Left renal pelvis (tissue), 4 donors: ENCODE measurements at places on chromosomes 3 and 15. TPM values are rescaled to one million over a fixed set of nuclear protein-coding genes. Genes with fewer than 3 reads are reported as not detected.

DNA sequence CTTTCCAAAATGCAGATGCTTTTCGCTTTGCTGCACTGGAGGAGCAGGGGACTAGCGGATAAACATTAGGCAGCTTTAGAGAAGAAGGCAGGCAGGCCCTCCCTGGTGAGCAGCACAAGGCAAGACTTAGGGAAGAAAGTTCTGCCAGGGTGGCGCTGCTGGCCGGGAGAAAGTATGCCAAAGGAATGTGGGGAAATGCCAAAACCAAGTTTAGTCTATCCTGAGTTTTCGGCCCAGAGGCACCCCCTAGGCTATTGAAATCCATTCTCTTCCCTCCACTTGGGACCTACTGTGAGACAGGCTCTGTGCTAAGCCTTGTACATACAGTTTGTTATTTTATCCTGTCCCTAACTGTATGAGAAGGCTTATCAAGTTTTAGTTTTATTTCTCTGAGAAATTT is 9.2 kb downstream of the SHC4 start:
- DNase-seq = no peak

Gene IL5RA
- 0.38 TPM for polyA plus RNA-seq

- no peak for DNase-seq
Measured at GRCh38 chr3:21894459-21895340, 143.7 kb upstream of the ZNF385D start.

DNA sequence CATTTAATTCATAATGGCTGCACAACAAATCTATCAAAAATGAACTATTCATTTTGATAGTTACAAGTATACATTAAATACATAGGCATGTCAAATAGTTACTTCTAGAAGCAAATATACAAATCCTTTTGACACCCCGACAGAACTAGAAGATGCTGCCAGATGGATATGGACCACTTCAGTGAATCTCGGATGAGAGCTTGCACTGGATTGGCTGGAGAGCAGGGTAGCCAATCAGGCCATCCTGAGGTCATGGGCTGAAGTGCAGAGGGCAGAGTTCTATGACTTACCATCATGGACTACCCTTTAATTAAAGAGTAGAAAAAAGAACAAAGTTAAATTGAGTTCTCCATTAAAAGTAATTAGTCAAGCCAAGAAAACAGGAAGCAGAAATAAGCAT is 8.3 kb downstream of the CCNL1 start:
- DNase-seq = no peak

DNA sequence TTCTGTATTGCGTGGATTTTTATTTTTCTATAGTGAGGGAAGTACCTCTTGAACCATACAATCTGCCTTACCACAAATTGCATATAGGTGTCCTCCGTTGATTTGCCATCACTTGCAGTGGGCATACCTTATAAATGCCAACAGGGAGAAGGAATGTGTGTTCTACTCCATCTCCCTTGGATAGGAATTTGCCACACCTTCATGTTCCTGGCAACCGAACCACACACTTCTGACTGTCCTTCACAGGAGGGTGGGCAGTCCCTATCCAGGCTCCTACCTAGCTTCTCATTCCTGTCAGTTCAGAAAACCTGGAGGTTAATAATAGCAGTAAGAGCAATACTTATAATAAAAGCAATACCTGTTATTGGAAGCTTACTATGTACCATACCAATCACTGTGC is 357.7 kb downstream of the EFHB start:
- no peak for DNase-seq

Gene TRIM42
- polyA plus RNA-seq = not detected

DNA sequence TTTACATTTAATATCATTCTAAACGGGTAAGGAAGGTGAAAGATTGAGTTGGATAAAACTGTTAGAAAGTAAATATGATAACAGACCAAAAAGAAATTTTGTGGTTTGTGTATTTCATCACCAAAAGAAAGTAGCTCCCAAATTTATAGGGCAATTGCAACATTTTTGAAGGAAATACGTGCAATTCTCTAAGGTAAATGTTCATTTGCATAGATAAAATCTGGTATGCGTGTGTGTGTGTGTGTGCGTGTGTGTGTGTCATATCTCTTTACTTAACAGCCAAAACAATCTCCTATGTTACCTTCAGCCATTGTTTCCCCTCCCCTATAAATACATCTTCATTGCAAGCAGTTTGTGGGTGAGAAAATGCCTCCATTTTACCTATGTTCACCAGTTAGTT is 208.4 kb downstream of the TNIK start:
- no peak for DNase-seq

- DNase-seq = no peak
Measured at GRCh38 chr3:100150473-100150872, 36.2 kb upstream of the FILIP1L start.

DNA sequence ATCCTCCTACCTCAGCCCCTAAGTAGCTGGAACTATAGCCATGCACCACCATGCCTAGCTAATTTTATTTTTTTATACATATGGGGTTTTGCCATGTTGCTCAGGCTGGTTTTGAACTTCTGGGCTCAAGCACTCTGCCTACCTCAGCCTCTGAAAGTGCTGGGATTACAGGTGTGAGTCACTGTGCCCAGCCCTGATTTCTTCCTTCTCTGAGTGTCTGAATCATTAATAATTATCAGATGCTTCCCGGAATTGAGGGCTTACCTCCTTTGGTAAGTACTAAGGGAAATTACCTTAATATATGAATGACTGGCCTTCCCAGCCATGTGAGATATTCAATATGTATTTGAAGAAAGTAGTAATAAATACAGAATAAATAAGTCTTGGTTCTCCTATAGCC is 7.2 kb downstream of the CLPX start:
- no peak for DNase-seq

Gene CPLX3
- not detected for polyA plus RNA-seq

Gene ZNF639
- polyA plus RNA-seq = 49.8 TPM

DNA sequence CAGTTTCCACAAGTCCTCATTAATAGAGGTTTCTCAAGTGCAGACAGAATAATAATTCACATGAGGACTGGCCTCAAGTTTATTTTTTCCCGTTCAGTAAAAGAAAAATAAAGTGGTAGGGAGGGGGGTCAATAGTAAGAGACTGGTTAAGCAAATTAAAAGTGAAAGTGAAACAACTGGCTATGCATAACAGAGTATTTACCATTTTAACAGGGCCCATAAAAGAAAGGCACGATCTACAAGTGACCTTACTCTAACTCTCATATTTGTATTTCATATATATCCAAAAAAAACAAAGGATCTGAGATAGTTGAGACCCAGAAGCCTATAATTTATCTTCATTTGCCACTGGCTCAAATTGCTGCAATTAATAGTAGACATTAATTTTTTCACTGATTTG is 686.3 kb downstream of the NTRK3 start:
- DNase-seq = peak; percentile 12

- DNase-seq = no peak
Measured at GRCh38 chr3:58452176-58452575, 18.5 kb upstream of the PDHB start.

Gene SNURF
- polyA plus RNA-seq = 27.3 TPM

Gene SCAANT1
- polyA plus RNA-seq = not detected

DNA sequence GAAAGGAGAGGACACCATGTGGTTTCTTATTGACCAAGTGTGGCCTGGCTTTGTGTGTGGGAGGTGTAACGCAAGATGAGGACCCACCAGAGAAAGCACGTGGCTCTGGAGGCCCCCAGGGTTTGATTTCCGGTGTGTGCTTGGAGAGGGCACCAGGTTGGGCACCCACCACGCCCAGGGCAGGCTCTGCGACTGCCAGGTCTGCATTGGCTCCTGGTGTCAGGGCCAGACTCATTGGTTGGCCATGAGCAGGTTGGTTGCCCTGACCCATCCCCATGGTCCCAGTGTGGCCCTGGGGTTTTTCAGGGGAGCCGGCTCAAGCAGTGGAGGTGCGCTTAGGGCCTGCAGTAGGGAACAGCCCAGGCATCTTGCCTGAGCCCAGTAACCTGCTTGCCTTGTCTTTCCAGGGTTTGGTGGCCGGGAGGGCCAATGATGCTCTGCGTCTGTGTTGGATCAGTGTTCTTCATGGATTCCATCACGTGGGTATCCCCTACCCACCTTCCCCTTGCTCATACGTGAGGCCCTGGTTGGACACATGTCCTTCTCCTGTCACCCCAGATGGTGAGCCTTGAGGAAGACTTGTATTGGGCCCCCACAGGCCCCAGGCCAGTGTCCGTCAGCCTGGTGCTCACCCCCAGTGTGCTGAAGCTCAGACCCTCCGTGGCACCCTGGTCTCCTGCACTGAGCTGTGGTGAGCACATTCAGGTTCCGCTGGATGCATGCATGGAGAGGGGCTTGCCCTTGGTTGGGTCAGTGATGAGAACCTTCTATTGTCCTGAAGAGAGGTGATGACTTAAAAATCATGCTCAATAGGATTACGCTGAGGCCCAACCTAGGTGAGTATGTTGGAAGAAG is 193.9 kb downstream of the UBE3A start:
- no peak for DNase-seq

DNA sequence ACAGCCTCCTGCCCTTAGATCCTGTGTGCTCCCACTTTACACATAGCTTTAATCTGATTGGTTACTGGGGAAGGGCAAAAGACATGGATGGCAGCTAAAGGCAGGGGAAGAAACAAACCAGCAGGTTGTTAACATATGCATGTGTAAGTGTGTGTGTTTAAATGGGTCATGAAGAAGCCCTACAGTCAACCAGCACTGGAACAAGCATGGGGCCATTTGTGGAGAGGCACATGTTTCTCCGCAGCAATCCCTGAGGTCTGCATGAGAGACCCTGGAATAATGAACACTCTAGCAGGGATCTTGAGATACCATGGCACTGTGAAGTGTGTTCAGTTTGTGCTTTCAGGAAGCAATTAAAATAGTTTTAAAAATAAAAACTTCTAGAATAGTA is 6.0 kb downstream of the KLF13 start:
- DNase-seq = no peak

GRCh38 chr3:129837065-129837642 is 56.4 kb downstream of the TMCC1 start:
- DNase-seq = no peak

Gene CCDC54
- polyA plus RNA-seq = 0.16 TPM

DNA sequence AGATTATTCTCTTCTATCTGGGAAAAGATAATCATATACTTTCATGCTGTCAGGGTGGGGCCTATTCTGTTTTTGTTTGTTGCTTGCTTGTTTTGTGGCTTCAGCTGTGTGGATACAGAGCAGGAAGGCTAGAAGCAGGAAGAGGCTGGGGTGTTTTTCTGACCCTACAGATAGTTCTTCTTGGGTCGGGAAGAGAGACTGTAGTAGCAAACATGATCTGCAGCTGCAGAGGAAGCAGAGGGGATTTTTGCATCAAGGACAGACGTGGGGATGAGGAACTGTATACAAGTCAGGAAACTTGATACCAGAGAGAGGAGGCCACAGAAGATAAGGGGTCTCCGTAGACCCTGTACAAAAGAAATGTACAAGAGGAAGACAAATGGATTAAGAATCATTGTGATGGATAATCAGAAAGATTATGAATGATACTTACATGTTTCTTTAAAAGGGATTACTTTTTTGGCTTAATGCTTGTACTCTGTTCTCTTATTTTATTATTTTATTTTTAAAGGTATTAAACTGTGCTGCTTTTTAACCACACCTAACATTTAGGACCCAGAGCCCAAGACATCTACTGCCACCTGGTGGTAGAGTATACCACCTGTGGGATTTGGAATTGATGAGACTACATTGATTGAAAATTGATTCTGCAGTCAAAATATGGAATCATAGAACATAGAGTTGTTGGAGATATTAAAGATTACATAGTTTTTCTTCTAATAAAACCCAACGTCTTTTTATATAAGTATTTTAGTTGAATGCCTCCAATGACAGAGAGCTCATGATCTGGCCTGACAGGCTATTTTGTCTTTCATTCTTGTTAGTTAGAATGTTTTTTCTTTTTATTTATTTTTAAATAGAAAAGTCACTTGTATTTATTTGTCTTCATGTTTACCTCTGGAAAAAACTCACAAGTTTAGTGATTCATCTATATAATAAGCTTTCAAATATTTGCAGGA is 87.3 kb upstream of the ROPN1 start:
- DNase-seq = no peak

GRCh38 chr3:180402471-180403073 is 199.4 kb upstream of the TTC14 start:
- DNase-seq = no peak

Gene SLC28A1
- polyA plus RNA-seq = 6.1 TPM

DNA sequence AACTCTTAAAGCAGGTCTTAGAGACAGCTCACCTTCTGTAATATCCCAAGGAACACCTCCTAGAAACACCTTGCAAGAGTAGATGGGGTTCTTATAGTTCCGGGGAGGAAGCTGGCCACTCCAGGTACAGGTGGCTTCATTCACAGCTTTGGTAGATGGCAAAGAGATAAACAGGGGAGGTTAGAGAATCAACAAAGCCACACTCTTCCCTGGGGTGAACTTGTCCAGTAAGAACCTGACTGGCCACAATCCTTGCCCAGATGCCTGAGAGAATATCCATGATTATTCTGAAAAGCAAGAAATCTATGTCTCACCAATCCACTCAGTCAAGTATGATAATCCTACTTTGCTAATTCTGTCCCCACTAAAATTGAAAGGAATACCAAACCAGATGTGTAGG is 13.6 kb upstream of the RPS17 start:
- DNase-seq = no peak

- no peak for DNase-seq
Measured at GRCh38 chr3:55858302-55858701, 371.2 kb upstream of the WNT5A start.

GRCh38 chr15:74290645-74291044 is 54.5 kb downstream of the CCDC33 start:
- no peak for DNase-seq

Gene ANKRD34C
- polyA plus RNA-seq = not detected

- no peak for DNase-seq
Measured at GRCh38 chr3:179969525-179969924, 67.2 kb downstream of the PEX5L start.

GRCh38 chr3:158659454-158660237 is 12.8 kb downstream of the LXN start:
- DNase-seq = no peak

- no peak for DNase-seq
Measured at GRCh38 chr15:39602143-39602542, 21.3 kb downstream of the THBS1 start.

Gene PGBD4
- 2.8 TPM for polyA plus RNA-seq

Gene HGD
- 57.7 TPM for polyA plus RNA-seq

DNA sequence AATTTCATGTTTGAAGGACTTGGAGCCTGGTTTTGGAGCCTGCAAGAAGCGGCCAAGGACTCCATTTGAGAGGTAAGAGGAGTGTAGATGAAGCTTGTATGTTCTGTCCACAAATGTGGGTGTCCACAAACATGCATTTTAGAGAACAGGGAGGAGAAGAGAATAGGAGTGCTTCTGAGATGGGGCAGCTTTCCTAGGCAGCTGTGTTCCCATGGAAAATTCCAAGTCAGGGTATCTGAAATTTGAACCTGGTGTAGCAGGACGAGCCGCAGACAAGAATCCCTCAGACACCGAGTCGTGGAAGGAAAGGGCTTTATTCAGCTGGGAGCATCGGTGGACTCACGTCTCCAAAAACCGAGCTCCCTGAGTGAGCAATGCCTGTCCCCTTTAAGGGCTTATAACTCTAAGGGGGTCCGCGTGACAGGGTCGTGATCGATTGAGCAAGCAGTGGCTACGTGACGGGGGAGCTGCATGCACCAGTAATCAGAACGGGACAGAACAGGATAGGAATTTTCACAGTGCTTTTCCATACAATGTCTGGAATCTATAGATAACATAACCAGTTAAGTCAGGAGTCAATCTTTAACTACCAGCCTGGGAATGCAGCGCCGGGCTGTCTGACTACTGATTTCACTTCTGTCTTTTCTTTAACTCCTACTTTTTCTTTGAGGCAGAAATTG is 71.4 kb upstream of the WDR72 start:
- DNase-seq = no peak

- DNase-seq = no peak
Measured at GRCh38 chr3:71850654-71851053, 65.7 kb upstream of the PROK2 start.

Gene GP5
- polyA plus RNA-seq = 0.70 TPM

Gene IL16
- polyA plus RNA-seq = 7.1 TPM
